H1 (cell line): ENCODE measurements at places on chromosomes 11 and 22. TPM values are rescaled to one million over a fixed set of nuclear protein-coding genes. Genes with fewer than 3 reads are reported as not detected.

The YAP1 gene
- total RNA-seq: 108 and 111 TPM in 2 replicates

The CCDC116 gene
- not detected in 2 replicates for total RNA-seq

The HBE1 gene
- total RNA-seq: not detected in 2 replicates

The CASP12 gene
- total RNA-seq: not detected in 2 replicates

The AGBL2 gene
- total RNA-seq: 2.1 and 5.3 TPM in 2 replicates

The CDC45 gene
- total RNA-seq: 31.9 and 32.6 TPM in 2 replicates

DNA sequence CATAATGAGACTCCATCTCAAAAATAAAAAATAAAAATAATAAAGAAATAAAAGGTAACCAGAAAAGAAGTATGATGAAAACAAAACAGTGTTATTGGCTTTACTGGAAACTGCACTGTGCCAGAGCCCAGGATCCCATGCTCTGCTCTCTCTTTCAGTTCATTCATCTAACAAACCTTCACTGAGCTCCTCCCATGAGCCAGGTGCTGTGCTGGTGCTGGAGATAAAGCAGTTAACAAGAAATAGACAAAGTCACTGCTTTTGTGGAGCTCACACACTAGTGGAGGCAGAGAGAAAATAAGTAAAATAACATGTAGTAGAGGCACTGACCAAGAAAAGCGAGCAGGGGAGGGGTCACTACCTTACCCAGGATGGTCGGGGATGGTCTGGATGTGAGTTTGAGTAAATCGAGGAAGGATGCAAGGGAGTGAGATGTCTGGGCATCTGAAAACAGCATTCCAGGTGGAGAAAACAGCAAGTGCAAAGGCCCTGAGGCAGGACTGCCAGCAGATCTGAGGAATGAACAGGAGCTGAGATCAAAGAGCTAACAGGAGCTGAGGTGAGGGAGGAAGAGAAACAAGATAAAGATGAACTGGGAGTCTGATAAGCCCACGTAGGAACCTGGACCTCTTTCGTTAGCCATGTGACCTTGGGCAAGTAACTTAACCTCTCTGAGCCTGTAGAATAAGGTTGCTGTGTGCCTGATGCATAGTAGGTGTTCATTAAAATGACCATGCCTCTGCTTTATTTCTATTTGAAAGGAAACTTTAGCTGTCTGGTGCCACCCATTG lies 31.3 kb upstream of the CD82 start:
- no peak for DNase-seq

DNA sequence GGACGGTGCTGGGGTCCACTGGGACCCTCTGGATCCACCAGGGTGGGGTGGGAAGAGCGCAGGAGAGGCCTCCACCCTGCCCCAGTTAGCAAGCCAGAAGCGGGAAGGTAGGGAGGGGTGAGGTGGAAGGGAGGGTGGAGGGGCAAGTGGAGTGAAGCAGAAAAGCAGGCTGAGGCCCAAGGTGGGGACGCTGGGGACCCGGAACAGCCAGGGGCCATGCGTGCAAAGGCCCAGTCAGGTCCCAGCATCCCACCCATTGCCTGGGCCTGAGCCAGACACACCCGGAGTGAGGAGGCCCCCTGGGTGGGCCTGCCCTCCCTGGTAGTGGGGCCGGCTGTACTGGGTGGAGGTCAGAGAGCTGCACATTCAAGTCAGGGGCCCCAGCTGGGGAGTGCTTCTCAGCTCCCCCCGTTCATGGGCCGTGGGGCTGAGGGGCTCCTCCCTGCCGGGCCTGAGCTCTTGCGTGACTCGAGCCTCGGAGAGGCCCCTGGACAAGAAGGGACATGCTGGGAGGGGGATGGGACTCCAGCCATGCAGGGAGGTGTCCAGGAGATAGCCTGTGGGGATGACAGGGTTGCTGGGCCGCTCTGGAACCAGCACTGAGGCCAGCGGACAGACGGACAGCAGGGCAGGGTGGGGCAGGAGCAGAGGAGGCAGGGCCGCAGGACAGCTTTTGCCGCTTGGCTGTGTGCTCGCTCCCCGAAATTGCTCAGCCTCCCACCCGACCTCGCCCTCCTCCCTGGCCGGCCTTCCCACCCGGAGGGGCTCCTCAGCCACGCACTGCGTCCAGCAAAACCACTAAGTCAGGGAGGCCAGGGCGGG lies 7.7 kb downstream of the TNNT3 start:
- no peak for DNase-seq

GRCh38 chr11:133524488-133524887 lies 7.8 kb downstream of the OPCML start:
- no peak for DNase-seq

- no peak for DNase-seq
Measured at GRCh38 chr11:41461057-41461681, 1.7 kb upstream of the LRRC4C start.

DNA sequence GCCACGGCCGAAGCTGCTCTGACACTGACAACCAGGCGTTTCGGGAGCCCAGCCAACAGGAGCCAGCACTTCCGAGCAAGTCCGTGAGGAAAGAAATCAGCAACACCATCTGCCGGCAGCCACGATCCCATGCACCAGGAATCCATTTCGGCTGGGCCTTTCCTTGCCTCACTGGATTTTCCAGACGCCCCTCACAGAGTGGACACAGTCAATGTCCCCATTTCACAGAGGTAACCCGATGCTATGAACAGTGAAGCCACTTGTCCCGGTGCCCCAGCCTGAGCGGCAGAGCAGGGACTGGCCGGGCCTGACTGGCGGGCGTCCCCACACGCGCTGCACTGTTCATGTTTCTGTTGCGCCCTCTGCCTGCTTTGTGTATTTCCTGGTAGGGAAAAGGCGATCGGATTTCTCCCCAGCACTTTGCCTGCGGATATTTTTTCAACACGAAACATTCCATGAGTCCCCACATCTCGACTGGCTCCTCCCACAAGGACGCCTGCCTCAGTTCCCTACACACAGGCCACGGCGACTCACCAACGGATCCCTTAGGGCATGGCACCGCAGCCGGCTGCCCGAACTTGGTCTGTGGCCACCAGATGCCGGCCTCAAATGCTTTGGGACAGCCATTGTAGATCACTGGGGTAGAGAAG lies 55.3 kb downstream of the TRMU start:
- DNase-seq: no peak

DNA sequence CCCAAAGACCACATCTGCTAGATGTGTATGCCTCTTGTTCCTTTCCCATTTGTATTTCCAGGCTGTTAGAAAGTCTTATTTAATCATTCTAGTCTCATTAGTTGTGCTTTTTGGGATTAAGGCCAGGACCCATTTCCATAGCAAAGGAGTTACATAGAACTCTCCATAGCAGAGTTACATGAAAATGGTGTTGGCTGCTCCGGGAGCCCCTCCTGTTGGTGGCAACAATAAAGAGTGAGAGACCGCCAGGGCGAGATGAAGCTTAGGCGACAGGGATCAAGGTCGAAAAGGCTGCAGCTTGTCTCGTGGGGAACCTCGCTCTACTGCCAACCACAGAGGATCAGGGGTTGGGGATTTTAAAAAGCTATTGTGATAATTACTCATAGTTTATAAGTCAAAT lies 58.3 kb downstream of the GRIK4 start:
- no peak for DNase-seq

DNA sequence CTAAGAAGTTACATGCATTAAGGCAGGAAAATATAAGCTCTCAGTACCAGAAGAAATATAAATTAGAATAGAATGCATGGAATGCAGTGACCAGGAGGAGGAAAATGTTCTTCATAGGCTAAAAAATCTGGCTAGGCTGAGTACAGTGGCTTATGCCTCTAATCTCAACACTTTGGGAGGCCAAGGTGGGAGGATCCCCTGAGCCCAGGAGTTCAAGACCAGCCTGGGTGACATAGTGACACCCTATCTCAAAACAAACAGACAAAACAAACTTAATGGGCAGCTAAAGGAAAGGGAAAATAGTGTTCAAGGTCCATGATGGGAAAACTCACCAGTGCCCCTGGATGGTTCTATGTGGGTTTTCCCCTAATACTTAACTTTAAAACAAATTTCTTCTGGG lies 78.3 kb upstream of the RASSF10 start:
- no peak for DNase-seq

DNA sequence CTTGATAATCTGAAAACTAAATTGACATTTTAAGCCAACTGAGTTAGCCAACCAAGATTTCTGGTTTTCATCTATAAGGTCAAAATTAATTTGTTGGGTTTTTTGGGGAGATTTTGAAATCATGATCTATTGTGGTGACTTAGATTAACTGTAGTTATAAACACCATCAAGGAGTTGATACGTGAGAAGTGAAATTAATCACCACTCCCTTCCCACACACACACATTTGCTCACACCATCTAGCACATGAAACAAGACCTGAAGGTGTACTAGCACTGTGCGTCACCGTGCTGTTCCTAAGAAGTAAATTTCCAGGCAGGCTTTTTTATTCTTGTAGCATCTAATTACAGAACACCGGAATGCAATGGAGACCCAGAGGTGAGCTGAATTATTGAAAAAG lies 2.1 kb downstream of the OR5B21 start:
- DNase-seq: no peak

DNA sequence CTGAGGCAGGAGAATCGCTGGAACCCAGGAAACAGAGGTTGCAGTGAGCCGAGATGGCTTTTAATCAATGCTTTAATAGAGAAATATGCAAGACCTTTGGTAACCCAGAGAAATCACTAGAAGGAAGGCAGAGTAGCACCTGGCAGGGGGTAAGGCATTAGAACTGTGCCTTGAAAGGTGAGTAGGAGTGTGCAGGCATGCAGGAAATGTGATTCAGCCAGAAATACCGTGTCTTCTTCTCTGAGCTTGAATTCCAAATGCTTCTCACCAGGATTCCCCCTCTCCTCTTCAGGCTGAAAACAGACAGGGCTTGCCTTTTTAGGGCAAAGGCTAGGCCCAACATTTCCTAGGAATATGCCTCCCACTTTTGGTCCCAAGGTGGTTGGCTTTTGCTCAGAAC lies 51.0 kb downstream of the OR4D9 start:
- DNase-seq: no peak

DNA sequence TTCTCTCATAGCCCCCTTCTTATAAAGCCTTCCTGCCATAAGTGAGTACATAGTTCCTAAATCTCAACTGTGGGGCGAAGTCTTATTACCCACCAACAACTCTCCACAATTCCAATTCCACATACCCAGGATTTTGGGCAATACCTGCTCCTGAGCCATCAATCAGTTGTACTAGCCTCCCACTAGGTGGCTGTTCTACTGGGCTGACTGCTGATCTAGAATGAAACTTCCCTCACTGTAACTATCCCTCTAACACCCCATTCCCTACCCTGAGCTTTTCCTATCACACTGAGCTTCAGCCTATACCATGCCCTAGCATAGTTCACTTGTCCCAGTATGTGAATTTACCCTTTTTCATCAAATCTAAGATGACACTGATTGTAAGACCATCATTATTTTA lies 52.5 kb downstream of the RRAS2 start:
- DNase-seq: no peak

DNA sequence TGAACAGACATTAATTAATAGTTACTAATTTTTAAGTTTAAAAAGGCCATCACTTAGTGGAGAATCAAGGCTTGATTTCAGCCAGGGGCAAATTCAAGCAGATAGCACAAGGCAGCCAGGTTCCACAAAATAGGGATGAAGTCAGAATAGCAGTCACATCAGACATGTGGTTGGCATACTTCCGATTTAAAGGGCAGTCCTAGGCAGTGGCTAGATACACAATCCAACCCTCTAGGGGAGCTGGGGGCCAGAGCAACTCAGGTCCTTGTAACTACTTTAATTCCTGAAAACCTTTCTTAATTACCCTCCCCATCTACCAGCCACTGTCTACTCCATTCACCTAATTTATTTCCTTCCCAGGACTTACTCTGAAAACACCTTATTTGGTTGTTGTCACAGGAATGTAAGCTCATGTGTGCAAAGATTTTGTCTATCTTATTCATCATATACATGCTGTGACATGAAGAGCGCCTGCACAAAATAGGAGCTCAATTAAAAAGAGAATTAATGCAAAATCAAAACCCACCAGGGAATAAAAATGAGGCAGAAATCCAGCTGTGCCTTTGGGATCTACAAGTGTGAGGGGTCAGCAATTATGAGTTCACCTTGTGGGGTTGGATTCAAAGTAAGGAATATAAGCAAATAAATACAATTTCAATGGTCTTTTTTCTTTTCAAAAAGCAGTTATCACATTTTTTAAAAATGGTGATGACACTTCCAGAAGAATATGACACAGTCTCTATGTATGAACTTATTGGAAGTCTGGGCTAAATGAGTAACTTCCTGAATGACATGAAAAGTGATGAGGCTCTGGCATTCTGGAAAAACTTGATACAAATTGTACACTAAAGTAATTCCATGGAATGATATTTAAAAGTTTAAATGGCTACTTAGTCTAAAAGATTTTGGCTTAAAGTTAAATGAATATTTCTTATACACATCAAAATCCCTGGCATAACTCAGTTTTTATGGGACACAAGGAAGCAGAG lies 53.8 kb downstream of the COPB1 start:
- DNase-seq: no peak

GRCh38 chr11:122804161-122804560 lies 34.1 kb upstream of the CRTAM start:
- DNase-seq: no peak

GRCh38 chr11:72398058-72398758 lies 36.1 kb downstream of the CLPB start:
- DNase-seq: peak; percentile 32

DNA sequence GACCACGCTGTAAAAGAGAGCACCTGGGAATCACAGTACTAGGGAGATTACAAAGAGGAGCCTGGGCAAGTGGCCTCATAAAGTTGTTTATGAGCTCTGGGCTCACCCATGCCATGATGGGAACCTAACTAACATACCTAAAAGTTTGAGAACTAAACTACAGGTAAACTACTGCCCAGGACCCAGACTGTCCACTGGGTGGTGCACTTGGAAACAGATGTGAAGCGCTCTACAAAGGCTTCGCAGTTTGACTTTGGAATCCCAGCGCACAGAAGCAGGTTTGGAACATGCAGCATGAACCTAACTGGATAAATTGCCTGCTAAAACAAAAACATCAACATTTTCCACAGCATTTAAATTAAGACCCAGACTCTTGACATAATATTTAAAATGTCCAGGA lies 418.6 kb downstream of the FAM181B start:
- DNase-seq: peak; percentile 15

DNA sequence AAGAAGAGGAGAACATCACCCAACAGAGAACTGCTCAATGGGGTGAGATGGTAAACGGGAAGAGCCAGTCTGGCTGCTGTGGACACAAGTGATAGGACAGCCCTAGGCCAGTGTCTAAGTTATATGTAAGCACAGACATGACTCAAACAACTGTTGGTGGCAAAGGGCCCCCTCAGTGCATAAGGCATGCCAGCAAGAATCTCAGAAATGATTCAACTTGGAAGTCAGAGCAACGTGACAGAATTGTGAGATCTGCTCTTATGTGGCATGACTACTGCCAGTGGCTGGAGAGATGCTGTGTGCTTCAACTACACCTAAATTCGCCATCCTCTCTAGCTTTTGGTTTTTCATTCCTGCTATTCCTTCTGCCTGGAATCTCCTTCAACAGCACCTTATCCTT lies 7.4 kb downstream of the SLN start:
- DNase-seq: no peak

- no peak for DNase-seq
Measured at GRCh38 chr22:22369964-22370270, 125.3 kb downstream of the VPREB1 start.

- no peak for DNase-seq
Measured at GRCh38 chr11:130995266-130995665, 79.0 kb upstream of the SNX19 start.
